ENCODE measurements at places on chromosomes 16 and 17. TPM values are rescaled to one million over a fixed set of nuclear protein-coding genes. Genes with fewer than 3 reads are reported as not detected.

- DNase-seq: no peak
These were observed 28.3 kb downstream of the TMEM100 start for GRCh38 chr17:55694286-55694910.

GRCh38 chr17:1724351-1724868 is at the start of gene WDR81:
Gene WDR81 (plus strand): TSS chr17:1724704. CDS start chr17:1724960, 256 bp downstream.
- DNase-seq: no peak

- no peak for DNase-seq
These were observed 8.2 kb downstream of the CRAMP1 start for GRCh38 chr16:1620391-1620790.

GRCh38 chr16:73124097-73124652 is 76.2 kb upstream of the ZFHX3 start:
- DNase-seq: no peak

The CCL16 gene
- total RNA-seq: not detected

The CD19 gene
- 0.21 TPM for total RNA-seq

The KRTAP4-12 gene
- not detected for total RNA-seq

The HSD11B2 gene
- total RNA-seq: 28.7 TPM

The IRX5 gene
- 0.48 TPM for total RNA-seq

The TRIM47 gene
- 6.4 TPM for total RNA-seq
